Lung (tissue), 17 donors: ENCODE measurements at places on chromosomes 16 and 17. TPM values are rescaled to one million over a fixed set of nuclear protein-coding genes. Genes with fewer than 3 reads are reported as not detected.
A peak's percentile ranks its signal among the peaks of the same experiment; 100 is the strongest.

DNA sequence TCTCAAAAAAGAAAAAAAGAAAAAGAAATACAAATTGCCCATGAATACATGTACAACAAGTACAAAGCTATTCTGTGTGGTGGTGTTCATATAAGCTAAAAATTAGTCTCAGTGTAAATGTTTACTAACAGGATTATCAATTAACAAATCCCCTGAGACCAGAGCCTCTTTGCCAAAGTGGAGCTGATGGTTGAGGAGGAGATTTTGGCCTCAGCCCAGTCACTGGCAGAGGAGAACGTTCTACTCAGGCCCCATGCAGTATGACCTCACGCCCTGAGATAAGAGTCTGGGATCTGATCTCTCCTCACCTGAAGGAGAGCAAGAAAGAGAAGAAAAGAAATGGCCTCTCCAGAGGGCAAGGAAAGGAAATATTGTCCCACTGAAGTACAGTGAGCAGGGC is 35.5 kb upstream of the NOL11 start:
- DNase-seq: no peak
- H3K36me3 ChIP-seq: no peaks in the 10 kb centered on the region
- H3K27ac ChIP-seq: no peak overlapping the region

DNA sequence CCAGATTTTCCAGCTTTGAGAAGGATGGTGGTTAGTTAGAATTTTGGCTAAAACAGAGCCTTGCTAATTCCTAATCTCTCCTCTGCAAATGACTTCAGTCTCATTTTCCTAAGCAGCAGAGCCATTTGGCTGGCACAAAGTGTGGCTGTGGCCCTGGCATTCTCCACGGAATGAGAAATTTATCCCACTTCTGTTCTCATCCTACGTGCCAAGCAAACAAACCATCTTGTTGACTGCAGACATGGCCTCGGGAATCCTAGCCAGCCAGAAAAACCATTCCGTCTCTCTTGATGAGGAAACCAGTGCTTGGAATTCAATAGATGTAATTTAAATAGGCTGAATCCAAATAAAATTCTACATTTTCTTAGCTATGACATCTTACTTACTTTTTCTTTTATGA is 34.1 kb upstream of the ELAC2 start:
- H3K36me3 ChIP-seq: no peaks in the 10 kb centered on the region
- no peak for DNase-seq
- H3K4me1 ChIP-seq: no peaks in the 10 kb centered on the region
- H3K27ac ChIP-seq: no peak overlapping the region

The XYLT1 gene
- total RNA-seq: 11.5 TPM

- peak overlapping the region; percentile 92 for H3K27ac ChIP-seq
- H3K4me1 ChIP-seq: peaks cover 19% of the 10 kb centered on the region
- H3K36me3 ChIP-seq: peaks cover 12% of the 10 kb centered on the region
- H3K4me3 ChIP-seq: peak overlapping the region; percentile 95
- H3K27me3 ChIP-seq: no peaks in the 10 kb centered on the region
Observed at GRCh38 chr17:42608305-42609181, 631 bp downstream of the RETREG3 start.

DNA sequence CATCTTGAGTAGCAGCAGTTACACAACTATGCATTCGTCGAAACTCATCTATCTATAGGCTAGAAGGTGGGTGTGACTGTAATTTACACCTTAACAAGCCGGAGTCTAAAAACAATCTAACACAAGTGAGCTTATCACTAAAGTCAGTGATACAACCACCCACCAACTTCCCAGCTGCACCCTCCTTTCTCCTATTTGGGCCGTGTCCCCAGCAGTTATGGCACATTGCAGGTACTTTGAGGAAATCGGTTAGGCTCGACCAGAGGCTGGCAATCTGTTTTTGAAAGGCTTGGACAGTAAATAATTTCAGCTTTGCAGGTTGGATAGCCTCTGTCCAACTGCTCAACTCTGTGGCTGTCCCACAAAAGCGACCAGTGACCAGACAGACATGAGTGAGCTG is 26.0 kb downstream of the USP22 start:
- H3K36me3 ChIP-seq: peaks cover 84% of the 10 kb centered on the region
- no peak overlapping the region for H3K27ac ChIP-seq
- no peak for DNase-seq
- no peaks in the 10 kb centered on the region for H3K4me1 ChIP-seq
- no peak overlapping the region for H3K4me3 ChIP-seq
- no peaks in the 10 kb centered on the region for H3K27me3 ChIP-seq

DNA sequence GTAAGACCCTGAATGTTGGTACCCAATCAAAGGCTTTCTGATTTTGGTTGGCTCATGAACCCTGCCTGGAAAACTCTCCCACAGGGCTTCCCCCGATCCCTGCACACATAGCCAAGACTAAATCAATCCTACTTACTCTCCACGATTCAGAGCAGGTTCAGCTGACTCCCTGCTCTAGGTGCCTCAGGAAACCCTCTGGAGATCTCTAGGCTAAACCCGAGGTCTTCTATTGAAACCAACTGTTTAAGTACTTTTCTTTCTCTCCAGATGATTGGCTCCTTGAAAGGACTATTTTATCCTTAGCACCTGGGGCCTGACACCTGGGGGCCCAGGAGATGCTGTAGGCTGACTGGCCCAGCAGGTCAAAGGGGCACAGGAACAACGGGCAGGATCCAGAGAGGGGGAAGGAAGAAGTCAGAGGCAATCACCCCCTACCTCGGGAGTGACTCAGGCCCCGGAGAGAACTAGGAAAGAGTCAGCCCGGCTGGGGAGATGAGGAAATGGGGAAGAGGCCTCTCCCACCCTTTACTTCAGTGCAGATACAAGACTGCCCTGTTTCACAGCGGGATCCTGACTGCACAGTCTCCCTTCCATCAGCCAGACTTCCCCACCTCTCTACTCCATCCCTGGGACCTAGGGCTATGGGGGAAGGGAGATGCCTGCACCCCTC is 2.0 kb downstream of the TBC1D10B start:
- DNase-seq: no peak
- peaks cover 8% of the 10 kb centered on the region for H3K36me3 ChIP-seq
- H3K4me3 ChIP-seq: peak overlapping the region; percentile 83

GRCh38 chr16:56233795-56234566 is 42.7 kb downstream of the GNAO1 start:
- H3K36me3 ChIP-seq: no peaks in the 10 kb centered on the region
- H3K27ac ChIP-seq: no peak overlapping the region
- DNase-seq: no peak
- H3K4me3 ChIP-seq: no peak overlapping the region
- H3K27me3 ChIP-seq: no peaks in the 10 kb centered on the region

GRCh38 chr16:23539984-23540816 is 16.9 kb downstream of the EARS2 start:
- H3K27me3 ChIP-seq: no peaks in the 10 kb centered on the region
- no peak for DNase-seq
- no peaks in the 10 kb centered on the region for H3K4me1 ChIP-seq

GRCh38 chr16:13811834-13812233 is 108.1 kb upstream of the ERCC4 start:
- no peak overlapping the region for H3K4me3 ChIP-seq
- DNase-seq: no peak
- no peak overlapping the region for H3K27ac ChIP-seq

GRCh38 chr17:8123695-8124349 is at the start of gene HES7:
Gene HES7, minus strand, starts transcription at chr17:8124106. Its CDS starts 22 bp downstream, at chr17:8124084.
- H3K27ac ChIP-seq: no peak within 1 kb of the TSS
- H3K27me3 ChIP-seq: peaks cover 29% of the 10 kb centered on the region
- H3K4me1 ChIP-seq: peaks cover 33% of the 10 kb centered on the region
- H3K36me3 ChIP-seq: no peaks in the 10 kb centered on the region
- DNase-seq: peak; percentile 43

GRCh38 chr17:68317458-68317857 is 26.2 kb downstream of the ARSG start:
- DNase-seq: no peak
- no peak overlapping the region for H3K27ac ChIP-seq

DNA sequence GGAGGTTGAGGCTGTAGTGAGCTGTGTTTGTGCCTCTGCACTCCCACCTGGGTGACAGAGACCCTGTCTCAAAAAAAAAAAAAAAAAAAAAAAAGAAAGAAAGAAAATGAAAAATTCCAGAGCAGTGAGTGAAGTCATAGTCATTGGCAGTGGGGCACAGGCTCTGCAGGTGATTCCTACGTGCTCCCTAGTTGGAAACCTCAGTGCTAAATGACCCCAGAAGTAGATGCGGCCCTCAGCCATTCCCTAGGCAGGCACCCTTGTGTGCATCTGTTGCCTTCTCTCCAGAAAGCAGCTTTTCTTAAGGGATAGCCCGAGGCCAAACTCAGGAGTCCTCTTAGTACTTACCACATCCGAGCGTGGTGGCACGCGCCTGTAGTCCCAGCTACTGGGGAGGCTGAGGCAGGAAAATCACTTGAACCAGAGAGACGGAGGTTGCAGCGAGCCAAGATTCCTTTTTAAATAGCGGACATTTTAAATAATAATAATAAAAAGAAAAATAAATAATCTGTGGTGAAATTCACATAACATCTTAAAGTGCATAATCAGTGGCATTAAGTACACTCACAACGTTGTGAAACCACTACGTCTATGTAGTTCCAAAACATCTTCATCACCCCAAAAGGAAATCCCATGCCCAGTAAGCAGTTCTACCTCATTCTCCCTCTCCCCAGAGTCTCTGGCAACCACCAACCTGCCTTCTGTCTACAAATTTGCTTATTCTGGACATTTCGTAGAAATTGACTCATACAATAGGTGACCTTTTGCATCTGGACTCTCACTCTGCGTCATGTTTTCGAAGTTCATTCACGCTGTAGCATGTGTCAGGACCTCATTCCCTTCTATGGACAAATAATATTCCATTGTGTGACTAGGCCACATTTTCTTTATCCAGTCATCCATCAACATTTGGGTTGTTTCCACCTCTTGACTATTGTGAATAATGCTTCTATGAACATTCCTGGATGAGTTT is 12.5 kb upstream of the SPHK1 start:
- no peak for DNase-seq
- H3K27ac ChIP-seq: no peak overlapping the region
- H3K27me3 ChIP-seq: no peaks in the 10 kb centered on the region
- no peaks in the 10 kb centered on the region for H3K4me1 ChIP-seq
- H3K4me3 ChIP-seq: no peak overlapping the region

DNA sequence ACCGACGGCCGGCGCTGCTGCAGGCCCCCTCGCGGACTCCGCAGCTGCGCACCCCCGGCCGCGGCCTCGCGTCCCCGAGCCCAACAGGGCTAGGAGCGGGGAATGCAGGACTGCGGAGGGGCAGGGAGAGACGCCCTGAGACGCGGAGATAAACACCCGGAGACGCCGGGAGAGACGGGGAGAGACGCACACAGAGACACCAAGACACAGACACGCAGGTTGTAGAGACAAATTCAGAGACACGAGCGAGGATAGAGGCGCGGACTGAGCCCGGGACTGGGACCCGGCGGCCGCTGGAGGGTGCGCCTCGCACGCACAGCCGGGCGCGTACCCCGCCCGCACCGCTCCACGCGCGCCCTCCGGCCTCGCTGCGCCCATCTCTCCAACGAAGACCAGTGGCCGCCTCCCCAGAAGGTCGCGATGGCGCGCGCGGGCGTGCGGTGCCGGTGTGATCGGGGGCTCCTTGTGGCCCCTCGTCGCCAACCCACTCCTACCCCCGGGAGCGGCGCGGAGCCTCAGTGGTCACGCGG is 902 bp downstream of the STAC2 start:
- no peaks in the 10 kb centered on the region for H3K4me1 ChIP-seq
- H3K27ac ChIP-seq: no peak overlapping the region
- no peak for DNase-seq

The LIG3 gene
- total RNA-seq: 40.9 TPM

- no peaks in the 10 kb centered on the region for H3K27me3 ChIP-seq
- DNase-seq: peak; percentile 79
- H3K36me3 ChIP-seq: peaks cover 3% of the 10 kb centered on the region
Observed at GRCh38 chr16:8660841-8661301, 13.5 kb upstream of the ABAT start.

The CHD9NB gene
- total RNA-seq: 34.8 TPM

The MATCAP1 gene
- total RNA-seq: 33.1 TPM

DNA sequence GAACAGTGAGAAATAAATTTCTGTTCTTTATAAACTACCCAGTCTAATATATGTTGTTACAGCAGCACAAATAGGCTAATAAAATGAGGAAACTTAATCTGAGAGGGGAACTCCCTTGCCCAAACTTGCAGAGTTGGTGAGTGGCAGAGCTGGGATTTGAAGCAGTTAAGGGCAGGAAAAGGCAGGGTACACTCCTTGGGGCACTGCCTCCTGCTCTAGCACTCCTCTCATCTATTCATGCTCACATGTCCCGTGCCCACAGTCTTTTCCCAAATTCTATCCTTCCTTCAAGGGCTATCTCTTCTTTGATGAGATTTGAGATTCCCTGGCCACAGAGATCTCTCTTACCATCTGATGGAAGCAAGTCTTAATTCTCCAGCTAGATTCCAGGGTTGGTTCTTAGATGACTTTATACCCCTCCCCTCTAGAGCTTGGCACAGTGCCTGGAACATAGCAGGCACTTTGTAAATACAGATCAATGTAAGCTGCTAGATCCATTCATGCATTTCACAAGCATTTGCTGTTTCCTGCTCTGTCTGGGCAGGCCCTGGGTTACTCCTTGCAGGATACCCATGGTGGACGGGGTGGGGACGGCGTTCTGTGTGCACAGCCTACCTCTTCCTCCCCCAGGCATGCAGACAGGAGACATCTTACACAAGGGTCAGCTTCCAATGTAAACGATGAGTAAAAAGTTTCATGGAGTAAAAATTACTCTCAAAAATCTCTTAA is 39.2 kb upstream of the ABCC12 start:
- peak; percentile 77 for DNase-seq
- peaks cover 4% of the 10 kb centered on the region for H3K4me1 ChIP-seq
- H3K4me3 ChIP-seq: no peak overlapping the region

The CSH1 gene
- total RNA-seq: not detected

The CDC6 gene
- total RNA-seq: 5.5 TPM

The CD19 gene
- 0.34 TPM for total RNA-seq

- DNase-seq: no peak
- peaks cover 5% of the 10 kb centered on the region for H3K36me3 ChIP-seq
- H3K4me1 ChIP-seq: peaks cover 2% of the 10 kb centered on the region
- no peak overlapping the region for H3K27ac ChIP-seq
- H3K4me3 ChIP-seq: no peak overlapping the region
- H3K27me3 ChIP-seq: no peaks in the 10 kb centered on the region
Observed at GRCh38 chr17:66789093-66789492, 45.8 kb upstream of the CACNG5 start.

- H3K36me3 ChIP-seq: no peaks in the 10 kb centered on the region
- H3K27me3 ChIP-seq: no peaks in the 10 kb centered on the region
Observed at GRCh38 chr17:78974635-78975591, 4.8 kb downstream of the LGALS3BP start.

GRCh38 chr16:16118337-16118736 is 105.0 kb downstream of the ABCC6 start:
- no peak overlapping the region for H3K27ac ChIP-seq
- no peak for DNase-seq
- H3K36me3 ChIP-seq: peaks cover 29% of the 10 kb centered on the region
- peaks cover 1% of the 10 kb centered on the region for H3K4me1 ChIP-seq

GRCh38 chr17:8846768-8847211 is 20.7 kb downstream of the PIK3R6 start:
- H3K4me3 ChIP-seq: no peak overlapping the region
- H3K27ac ChIP-seq: peak overlapping the region; percentile 90
- no peak for DNase-seq

GRCh38 chr16:15961571-15962090 is 12.2 kb downstream of the ABCC1 start:
- no peak overlapping the region for H3K4me3 ChIP-seq
- no peak for DNase-seq
- H3K4me1 ChIP-seq: no peaks in the 10 kb centered on the region
- H3K36me3 ChIP-seq: no peaks in the 10 kb centered on the region
- H3K27me3 ChIP-seq: no peaks in the 10 kb centered on the region
- H3K27ac ChIP-seq: peak overlapping the region; percentile 40

- H3K36me3 ChIP-seq: peaks cover 23% of the 10 kb centered on the region
- no peaks in the 10 kb centered on the region for H3K4me1 ChIP-seq
- H3K4me3 ChIP-seq: no peak overlapping the region
- no peaks in the 10 kb centered on the region for H3K27me3 ChIP-seq
- no peak overlapping the region for H3K27ac ChIP-seq
- no peak for DNase-seq
Observed at GRCh38 chr16:3467921-3468320, 24.4 kb downstream of the NAA60 start.
